NCI-H446 (cell line): ENCODE measurements at places on chromosomes 16 and 17.
A peak's percentile ranks its signal among the peaks of the same experiment; 100 is the strongest.

DNA sequence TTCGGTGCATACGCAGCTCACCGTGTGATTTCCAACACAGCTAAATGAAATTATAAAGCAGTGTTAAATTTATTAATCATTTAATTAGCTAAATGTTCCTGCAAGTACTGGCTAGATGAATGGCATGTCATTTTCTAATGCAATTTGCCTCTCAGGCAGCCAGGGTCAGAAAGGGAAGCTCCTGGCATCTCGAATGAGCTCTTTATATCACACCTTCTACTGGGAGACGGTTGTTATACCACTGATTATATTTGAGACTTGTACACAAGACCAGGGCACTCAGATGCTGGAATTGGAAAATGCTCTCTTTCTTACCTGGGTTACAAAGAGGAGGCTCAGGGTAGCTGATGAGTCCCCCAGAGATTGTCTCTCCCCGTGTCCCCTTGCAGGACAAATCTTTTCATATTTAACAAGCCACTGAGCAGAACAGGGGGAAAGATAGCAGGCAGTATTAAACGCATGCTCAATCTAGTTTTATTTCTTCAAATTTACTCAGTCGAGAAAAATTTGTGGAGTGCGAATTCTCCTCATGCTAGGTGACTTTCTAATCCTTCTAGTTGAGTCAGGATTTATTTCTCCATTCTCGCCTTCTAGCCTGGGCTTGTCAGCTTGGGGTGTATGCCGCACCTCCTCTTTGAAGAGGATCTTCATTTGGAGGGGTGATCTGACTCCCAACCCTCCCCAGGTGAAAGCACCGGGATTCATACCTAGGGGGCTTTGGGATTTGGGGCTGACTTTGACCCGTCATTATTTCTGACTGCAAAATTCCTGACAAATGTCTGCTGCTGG, 441.1 kb downstream of the MAF start:
- no peak for DNase-seq

DNA sequence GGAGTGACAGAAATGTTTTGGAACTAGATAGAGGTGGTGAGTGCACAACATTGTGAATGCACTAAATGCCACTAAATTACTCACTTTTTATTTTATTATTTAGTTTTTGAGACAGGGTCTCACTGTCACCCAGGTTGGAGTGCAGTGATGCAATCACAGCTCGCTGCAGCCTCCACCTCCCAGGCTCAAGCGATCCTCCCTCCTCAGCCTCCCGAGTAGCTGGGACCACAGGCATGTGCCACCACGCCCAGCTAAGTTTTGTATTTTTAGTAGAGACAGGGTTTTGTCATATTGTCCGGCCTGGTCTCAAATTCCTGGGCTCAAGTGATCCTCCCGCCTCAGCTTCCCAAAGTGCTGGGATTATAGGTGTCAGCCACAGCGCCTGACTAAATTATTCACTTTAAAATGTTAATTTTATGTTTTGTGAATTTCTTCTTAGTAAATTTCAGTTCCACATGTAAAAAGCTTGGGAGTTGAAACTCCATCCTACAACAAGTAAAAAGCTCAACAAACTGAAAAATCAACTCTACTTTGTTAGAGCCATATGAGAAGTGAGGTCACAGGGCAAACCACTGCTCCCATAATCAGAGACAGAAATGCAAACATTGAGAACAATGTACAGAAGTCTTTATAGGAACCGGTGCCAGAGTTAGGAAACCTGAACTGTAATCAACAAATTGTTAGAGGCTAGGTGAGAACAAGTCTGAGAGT, 13.8 kb upstream of the SLC5A10 start:
- DNase-seq: no peak

DNA sequence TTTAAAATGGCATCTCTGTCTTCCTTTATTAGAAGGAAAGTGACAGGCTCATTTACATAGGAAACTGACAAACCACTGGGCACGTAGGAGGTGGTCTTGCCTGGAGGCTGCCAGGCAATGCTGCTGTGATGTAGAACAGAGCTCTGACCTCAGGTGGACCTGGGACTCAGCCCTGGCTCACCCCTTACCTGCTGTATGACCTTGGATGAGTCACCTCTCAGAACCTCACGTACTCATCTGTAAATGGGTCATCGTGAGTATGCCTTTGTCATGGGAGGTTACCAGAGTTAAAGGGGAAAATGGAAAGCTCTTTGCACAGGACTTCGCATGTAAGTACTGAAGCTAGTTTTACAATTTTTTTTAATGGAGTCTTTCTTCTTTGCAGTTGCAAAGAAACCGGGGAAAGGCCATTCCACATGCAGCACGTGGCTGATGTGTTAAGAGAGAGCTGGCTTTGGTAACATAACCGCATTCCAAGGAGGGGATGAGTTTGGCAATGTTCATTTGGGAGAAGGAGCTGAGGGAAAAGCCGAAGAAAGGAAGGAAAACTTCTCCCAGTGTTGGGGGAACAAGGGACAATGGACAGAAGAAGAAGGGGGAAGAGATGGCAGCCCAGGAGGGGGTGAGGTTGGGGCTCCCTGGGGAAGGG, 37.4 kb upstream of the LONP2 start:
- no peak for DNase-seq

- peak; percentile 69 for DNase-seq
Measured at GRCh38 chr17:17859909-17860765, 23.4 kb upstream of the SREBF1 start.

DNA sequence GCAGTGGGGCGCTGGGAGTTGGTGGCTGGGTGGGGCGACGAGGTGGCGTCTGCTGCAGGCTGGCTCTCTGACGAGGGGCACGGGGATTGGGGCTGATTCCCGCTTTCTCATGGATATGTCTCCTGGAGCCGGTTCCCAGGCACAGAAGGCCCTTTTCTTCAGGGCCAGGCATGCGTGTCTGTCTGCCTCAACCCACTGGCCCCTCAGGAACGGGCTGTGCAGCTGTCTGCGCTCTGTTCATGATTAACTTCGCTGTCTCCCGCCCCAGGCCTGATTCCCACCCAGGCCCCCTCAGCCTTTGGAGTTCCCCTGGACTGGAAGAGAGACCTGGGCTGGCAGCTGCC, 53.1 kb downstream of the RAP1GAP2 start:
- DNase-seq: no peak

- DNase-seq: no peak
Measured at GRCh38 chr16:8872967-8873865, 4.4 kb upstream of the CARHSP1 start.

DNA sequence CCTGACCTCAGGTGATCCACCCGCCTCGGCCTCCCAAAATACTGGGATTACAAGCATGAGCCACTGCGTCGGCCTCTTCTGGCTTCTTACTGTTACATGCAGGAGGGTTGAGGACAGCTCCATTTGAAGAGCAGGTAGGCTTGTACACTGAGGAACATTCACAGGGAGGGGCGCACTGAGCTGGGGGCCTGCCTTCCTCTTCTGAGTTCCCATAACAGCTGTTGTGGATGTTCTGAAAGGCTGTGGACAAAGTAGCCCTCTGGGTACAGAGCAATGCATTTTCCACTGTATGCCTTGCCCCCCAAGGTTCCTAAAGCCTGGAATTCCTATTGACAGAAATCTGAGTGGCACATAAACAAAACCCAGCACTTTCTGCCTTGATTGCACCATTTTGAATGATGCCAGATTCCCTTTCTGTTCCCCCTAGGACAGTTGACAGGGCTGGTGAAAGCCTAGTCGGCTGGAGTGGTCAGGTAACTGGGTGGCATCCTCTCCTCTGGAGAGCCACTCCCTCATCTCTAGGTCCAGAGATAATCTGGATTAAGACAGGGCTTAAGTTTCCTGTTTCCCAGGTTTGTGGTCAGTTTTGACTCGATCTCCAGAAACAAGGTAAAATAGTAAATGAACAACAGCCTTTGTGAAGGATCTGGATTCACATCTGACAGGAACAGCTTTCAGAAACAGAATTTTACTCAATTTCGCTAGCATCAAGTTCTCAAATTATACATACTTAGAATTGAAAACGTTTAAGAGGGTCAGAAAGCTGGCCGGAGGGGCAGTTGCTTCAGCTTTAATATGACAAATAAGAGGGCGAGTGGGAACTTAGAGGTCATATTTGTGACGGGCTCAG, 1.3 kb upstream of the CDK5R1 start:
- no peak for DNase-seq

DNA sequence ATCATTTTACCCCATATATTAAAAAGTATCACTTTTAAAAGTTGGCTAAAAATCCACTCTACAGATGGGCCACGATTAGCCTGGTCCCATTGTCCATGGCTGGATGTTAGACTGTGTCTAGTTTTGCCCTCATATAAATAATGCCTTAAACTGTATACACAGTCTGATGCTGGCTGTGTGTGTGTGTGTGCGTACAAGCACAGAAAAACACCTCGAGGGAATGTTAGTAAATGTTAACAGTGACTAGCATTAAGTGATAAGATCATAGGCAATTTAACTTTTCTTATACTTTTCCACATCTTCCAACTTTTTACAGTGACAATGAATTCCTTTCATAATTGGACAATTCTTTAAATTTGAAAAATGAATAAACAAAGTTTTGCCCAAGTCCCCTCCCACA, 8.2 kb downstream of the NOS2 start:
- no peak for DNase-seq

- DNase-seq: no peak
Measured at GRCh38 chr16:57271867-57272495, 12.5 kb downstream of the PLLP start.

DNA sequence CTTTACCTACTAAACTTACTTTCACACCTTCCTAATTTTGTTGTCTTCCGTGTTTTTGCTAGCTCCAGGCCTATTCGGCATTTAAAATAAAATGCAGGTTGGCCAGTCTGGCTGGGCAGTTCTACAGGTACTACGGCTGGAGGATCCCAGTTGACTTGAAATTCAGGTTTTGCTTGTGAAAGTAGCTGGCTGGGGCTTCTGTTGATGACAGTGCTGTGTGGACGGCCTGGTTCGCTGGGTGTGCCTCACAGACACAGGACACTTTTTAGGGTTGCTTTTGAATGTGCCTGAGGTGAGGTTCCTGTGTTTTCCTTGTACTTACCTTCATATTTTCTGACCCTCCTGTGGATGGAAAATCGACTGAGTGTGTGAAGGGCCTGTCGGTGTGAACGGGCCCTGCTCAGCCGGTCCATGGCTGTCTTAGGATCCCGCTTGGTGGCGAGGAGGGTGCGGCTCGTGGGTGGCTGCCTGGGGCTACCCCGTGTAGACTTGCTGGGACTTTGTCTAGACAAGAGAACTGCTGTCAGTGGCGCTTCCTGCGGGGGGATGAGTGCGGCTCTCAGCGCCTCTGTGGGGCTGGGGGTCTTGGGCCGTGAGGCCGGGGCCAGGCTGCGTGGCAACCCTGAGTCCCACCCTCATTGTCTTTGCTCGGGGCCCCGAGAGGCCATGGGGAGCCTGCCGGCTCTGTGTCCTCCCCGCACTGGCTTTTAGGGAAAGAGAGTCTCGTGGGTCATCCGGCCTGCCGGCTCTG, 18.7 kb upstream of the ZNF750 start:
- DNase-seq: no peak

DNA sequence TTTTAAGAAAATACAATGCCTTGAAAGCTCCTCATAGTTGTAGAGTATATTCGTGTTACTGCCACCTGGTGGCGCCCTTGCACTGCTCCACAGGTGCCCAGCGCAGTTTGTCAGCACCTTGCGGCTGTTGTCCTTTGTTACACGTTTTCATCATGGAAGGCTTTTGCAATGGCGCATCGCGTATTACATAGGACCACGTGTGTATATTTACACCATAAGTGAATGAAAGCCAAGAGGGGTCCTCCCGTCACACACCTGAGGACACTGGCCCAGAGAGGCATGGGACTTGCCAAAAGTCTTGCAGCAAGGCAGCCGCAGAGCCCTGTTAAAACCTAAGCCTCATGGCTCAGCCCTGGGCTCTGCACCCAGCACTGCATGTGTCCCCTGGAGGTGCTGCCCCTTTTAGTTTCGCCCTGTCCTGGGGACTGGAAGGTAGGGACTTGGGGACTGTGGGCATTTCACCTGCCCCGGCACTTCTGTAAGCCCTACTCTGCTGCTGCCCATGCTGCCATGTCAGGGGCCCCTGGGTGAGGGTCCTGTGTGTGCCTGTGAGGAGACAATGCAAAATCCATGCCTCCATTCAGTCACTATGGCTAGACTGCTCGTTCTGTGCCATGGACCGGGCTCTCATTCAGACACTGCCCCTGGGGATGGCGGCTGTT, 24.3 kb downstream of the POLR3E start:
- peak; percentile 3 for DNase-seq

- no peak for DNase-seq
Measured at GRCh38 chr16:30382111-30382881, at the start of gene SEPTIN1. TSS of gene SEPTIN1 (minus strand) at chr16:30382561. CDS start at chr16:30382542, 19 bp downstream.

DNA sequence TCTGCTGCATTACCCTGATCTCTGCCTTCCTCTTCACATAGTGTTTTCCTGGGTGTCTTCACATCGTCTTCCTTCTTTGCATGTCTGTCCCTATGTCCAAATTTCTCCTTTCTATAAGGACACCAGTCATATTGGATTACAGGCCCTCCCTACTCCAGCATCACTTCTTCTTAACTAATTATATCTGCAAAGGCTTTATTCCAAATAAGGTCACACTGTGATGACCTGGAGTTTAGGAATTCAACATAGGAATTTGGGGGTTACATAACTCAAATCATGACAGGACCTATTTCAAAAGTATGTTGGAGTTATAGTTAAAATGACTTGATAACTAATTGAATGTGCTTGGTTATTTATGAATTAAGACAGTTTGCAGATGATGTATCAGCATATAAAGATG, 490.5 kb upstream of the ERCC4 start:
- DNase-seq: no peak

DNA sequence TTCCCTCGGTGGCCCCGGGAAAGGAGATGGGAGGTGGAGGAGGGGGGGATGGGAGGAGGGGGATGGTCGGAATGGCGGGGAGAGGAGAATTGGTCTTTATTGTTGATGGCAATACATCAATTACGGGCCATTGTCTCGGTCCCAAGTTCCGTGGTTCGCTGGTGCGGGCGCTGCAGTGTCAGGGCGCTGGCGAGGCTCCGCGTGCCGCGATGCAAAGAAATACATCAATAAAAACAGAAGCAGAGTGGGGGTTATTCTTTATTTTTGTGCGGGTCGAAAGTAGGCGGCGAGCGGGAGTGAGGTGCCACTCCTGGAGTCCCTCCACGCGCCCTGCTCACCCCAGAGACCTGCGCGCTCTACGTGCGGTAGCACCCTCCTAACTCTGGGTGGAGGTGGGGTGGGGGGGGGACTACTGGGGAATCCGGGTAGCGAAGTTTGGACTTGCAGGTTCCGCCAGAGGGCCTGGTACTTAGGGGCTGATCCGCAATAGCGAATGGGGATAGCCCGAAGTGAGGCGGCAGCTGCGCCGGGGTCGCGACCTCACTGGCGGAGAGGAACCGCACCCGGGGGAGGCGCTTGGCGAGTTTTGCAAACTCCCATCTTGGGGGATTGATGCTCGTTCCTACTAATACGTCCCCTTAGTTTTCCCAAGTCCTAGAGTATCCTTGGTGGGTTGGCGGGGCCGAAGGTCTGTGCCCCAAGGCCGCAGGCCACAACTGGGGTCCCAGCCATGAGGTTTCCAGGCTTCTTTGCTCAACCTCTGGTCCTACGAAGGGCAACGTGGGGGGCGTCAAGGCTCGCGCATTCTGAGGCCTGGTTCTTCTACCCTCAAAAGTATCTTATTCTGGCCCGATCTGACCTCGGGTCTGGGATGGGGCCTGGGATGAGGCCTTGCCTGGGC, 3.5 kb upstream of the SALL1 start:
- no peak for DNase-seq

- no peak for DNase-seq
Measured at GRCh38 chr16:83992624-83993023, 24.6 kb downstream of the NECAB2 start.
